Esophagus mucosa (tissue), 1 donor: ENCODE measurements at places on chromosomes 16 and 17. TPM values are rescaled to one million over a fixed set of nuclear protein-coding genes. Genes with fewer than 3 reads are reported as not detected.
A peak's percentile ranks its signal among the peaks of the same experiment; 100 is the strongest.

KRTAP2-3 gene
- not detected for total RNA-seq

DNA sequence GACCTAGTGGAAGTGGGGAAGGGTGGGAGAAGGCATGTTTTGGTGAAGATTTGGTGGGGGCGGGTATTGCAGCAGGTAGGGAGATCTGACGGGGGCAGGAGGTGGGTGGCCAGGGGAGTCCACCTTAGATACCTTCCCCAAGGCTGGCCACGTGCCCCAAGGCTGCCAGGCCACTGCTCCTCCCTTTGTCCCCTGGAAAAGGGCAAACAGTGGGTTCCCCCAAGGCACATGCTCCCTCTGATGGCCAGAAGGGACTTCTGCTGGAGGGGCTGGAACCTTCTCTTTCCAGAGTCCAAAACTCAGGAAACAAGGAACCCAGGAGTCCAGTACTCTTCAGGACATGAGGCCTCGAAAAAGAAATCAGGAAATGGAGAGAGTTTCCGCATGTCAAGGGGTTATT lies 6.2 kb upstream of the PSMD3 start:
- ATAC-seq: no peak

- no peak for ATAC-seq
Measured at GRCh38 chr17:8588877-8589554, 41.5 kb downstream of the MYH10 start.

- ATAC-seq: peak; percentile 4
Measured at GRCh38 chr16:1510941-1511351, 17.8 kb downstream of the TELO2 start.

DNA sequence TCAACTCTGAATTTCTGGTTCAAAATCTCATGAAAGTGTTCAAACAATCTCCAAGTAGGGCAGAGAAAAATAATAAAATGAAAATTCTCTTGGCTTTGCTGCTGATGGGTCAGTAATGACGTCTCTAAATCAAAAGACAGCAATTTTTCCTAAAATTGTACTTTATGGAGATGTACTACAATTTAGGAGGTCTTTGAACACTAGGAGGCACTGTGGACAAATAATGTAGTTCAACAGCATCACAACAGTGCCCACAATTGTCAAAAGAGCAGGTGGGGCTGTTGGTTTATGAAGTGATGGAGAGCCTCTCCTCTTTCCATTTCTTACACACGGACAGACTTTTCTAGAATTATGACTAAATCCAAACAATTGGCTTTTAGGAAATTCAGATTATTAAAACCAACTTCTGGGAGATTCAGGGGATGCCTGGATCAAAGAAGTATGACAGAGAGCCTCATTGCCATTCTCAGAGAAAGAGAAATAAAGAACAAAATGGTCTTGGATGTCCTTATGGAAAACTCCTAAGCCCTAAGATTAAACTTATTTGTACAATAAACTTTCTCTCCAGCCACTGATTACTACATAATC lies 23.8 kb downstream of the EZH1 start:
- ATAC-seq: peak; percentile 66

DNA sequence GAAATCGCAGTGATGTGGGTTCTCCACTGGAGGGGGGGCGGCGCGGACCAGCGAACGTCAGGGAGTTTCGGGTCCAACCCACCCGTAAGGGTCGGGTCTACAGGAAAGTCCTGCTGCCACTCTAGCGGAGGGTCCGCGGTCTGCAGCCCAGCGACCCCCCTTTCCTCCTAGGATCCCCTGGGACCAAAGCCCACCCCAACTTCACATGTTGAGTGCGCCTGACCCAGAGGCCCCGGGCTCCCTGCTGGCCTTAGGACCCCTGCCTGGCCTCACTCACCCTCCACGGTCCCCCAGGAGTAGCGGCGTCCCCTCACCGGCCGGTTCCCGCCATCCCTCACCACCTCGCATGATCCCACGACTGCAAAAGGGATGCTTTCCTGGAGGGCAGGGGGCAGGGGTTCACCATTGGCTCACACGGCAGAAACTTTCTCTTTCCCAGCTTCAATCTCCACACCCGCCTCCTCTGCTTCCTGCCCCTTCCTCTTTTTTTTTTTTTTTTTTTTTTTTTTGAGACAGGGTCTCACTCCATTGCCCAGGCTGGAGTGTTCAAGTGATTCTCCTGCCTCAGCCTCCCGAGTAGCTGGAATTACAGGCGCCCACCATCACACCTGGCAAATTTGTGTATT lies 3.1 kb downstream of the SEPTIN1 start:
- ATAC-seq: no peak

ERI2 gene
- total RNA-seq: 15.4 TPM

TACO1 gene
- 18.0 TPM for total RNA-seq

- ATAC-seq: peak; percentile 43
Measured at GRCh38 chr17:75679706-75680211, 12.6 kb downstream of the SAP30BP start.

- ATAC-seq: no peak
Measured at GRCh38 chr16:49725651-49726050, 130.3 kb downstream of the ZNF423 start.

DNA sequence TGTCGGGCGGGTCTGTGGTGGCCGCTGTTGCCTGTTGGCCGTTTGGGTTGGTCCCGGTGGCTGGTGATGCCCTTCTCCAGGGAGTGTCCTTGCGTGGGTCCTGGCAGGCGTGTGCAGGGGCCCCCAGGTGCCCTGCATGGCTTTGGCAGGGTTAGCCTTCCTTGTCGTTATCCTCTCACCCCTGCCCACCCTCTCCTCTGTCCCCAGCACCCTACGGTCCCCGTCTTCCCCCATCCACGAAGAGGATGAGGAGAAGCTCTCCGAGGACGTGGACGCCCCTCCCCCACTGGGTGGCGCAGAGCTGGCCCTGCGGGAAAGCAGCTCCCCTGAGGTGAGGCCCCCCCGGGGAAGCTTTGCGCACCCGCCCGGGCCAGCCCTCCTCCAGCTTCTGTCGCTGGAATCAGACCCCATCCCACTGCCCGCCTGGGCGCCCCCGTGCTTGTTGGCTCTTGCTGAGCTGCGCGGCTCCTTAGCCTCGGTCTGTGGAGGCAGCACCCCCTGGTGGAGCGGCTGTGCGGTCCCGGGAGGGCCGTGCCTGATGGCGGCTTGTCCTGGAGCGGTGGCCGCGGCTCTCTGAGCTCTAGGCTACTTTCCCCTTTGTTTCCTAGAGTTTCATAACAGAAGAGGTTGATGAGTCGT lies 10.6 kb upstream of the NUDT16L1 start:
- peak; percentile 22 for ATAC-seq

- no peak for ATAC-seq
Measured at GRCh38 chr17:27951872-27952271, 58.7 kb upstream of the LYRM9 start.

RNF43 gene
- 7.4 TPM for total RNA-seq

HS3ST3B1 gene
- 2.5 TPM for total RNA-seq

- ATAC-seq: no peak
Measured at GRCh38 chr17:7640783-7641182, 9.9 kb upstream of the ATP1B2 start.

CACNG5 gene
- total RNA-seq: not detected

- no peak for ATAC-seq
Measured at GRCh38 chr16:379183-379960, 2.4 kb downstream of the PGAP6 start.

GRCh38 chr16:57863434-57864160 lies 61.3 kb upstream of the KIFC3 start:
- ATAC-seq: peak; percentile 59

FN3K gene
- 3.2 TPM for total RNA-seq

GRCh38 chr16:65002265-65002664 lies 119.6 kb downstream of the CDH11 start:
- no peak for ATAC-seq

DNA sequence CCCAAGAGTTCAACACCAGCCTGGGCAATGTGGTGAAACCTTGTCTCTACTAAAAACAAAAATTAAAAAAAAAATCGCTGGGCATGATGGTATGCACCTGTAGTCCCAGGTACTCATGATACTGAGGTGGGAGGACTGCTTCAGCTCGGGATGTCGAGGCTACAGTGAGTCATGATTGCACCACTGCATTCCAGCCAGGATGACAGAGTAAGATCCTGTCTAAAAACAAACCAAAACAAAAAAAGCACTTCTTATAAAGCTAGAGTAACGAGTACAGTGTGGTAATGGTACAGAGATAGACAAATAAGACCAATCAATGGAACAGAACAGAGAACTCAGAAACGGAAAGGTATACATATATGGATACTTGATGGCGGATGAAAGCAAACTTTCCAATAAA lies 4.4 kb downstream of the NSMCE1 start:
- ATAC-seq: peak; percentile 80

TPSD1 gene
- total RNA-seq: not detected

GRCh38 chr17:74702116-74702871 lies 10.4 kb downstream of the CD300LF start:
- ATAC-seq: no peak

GRCh38 chr17:81854974-81855774 lies 5.2 kb downstream of the P4HB start:
- ATAC-seq: peak; percentile 62

BRD7 gene
- total RNA-seq: 63.9 TPM

CHAD gene
- not detected for total RNA-seq

DNA sequence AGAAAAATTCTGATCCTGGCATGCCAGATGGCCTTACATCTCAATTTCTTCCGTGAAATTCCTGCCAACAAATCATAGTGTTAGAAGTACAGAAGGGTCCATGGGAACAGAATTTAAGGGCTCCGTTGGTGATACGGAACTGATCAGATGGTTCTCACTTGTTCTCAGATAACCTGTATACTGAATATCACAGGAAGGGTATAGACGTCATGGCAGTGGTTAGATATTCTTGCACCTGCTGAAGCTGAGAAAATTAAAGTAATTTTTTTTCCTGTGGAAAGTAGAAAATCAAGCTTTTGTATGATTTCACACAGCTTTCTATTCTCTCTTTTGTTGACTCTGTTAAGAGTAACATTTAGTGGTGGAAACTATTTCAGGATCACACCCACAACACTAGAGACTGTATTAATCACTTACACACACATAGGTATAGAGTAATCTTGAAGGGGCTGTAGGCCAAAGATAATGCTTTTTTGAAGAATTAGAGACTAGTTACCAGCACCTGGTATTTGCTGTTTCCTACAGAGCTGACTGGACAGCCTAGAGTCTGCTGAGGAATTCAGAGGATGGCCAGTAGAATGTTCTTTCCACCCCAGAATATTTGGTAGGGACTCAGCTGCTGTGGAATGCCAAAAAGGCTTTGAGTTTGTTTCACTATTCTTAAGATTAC lies 7.5 kb downstream of the TENT4B start:
- no peak for ATAC-seq

MMP15 gene
- 4.6 TPM for total RNA-seq

- ATAC-seq: no peak
Measured at GRCh38 chr17:17792551-17793377, 44.0 kb downstream of the SREBF1 start.

- ATAC-seq: no peak
Measured at GRCh38 chr17:17606416-17607000, 15.0 kb upstream of the PEMT start.

AGRP gene
- total RNA-seq: not detected

DNA sequence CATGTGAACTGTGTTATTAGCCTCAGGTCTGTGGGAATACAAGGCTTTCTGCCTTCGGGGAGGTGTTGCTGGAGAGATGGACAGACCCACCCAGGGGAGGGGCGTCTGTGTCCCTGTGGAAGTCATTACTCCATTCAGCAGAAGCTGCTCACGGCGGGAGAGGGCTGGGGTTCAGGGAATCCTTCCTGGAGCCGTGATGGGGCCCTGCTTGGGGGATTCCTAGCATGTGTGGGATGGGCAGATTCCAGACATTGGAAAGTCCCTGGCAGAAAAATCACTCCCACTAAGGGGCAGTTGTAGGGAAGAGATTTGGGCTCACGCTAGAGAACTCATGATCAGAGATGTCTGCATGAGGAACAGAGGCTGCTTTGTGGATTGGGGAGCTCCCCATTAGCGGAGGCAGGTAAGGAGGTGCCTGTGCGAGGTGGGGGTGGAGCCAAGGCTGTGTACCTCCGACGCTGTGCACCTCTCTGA lies 56.3 kb upstream of the IL34 start:
- peak; percentile 56 for ATAC-seq

DNA sequence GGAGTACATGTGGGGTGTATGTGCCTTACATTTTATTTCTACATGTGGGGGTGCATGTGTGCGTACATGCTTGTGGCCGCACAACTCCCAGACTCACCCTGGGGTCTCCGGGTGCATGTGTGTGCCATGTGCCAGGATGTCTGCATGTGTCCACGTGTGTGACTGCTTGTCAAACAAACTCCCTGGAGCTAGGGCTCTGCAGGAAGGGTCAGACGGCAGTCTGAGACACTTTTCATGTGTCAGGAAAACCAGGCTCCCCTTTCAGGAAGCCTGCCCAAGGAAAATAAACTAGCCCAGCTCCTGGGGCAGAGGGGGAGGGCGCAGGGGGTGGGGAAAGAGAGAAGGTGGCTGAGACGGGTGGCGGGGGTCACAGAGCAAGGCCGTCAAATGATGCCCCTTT lies 44.7 kb downstream of the FZD2 start:
- ATAC-seq: no peak

NXPH3 gene
- total RNA-seq: 0.16 TPM
